CD4-positive, alpha-beta memory T cell (primary cell): ENCODE measurements at places on chromosomes 2 and 18. TPM values are rescaled to one million over a fixed set of nuclear protein-coding genes. Genes with fewer than 3 reads are reported as not detected.

OTX1 gene
- total RNA-seq = not detected

REG3G gene
- not detected for total RNA-seq

ZNF512 gene
- total RNA-seq = 66.2 TPM

ASPRV1 gene
- 2.0 TPM for total RNA-seq

LIPG gene
- total RNA-seq = not detected

DGKD gene
- 129 TPM for total RNA-seq

RNF144A gene
- 34.3 TPM for total RNA-seq

ARID5A gene
- 80.0 TPM for total RNA-seq

TMEM198 gene
- total RNA-seq = 0.76 TPM

PHOSPHO2 gene
- total RNA-seq = 7.4 TPM

IL18RAP gene
- 6.5 TPM for total RNA-seq

- H3K4me3 ChIP-seq = no peak overlapping the region
- no peak overlapping the region for H3K27ac ChIP-seq
- H3K4me1 ChIP-seq = no peaks in the 10 kb centered on the region
- peaks cover 4% of the 10 kb centered on the region for H3K36me3 ChIP-seq
- DNase-seq = no peak
Measured at GRCh38 chr2:23850564-23851256, 76.2 kb downstream of the ATAD2B start.

DNA sequence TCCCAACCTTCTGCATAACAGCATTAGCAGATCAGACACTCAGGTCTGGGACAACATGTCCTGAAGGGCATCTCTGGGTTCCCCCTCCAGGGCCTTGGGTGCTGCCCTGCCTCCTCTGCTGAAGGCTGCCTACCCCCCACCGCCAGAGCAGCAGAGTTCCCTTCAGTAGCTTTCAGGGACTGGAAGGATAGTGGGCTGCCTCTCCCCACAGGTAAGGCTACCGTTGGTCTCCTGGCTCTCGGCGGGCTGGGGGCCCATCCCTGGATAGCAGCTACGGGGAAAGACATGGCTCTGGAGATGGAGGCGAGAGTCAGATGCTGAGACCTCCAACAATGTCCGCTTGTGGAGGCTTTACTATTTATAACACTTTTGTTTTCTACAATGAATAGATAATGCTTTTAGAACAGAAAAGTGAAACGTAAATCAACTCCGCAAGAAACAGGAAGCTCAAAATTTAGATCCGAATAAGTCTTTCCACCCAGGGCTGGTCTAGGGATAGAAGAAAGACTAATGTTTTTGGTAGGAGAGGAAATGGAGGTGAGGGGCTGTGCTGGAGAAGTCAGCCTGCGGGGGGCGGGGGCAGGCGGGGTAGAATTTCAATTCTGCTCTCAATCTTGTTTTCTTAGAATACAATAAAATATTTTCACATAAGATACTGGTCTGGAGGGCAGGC is 58.4 kb downstream of the ARL4C start:
- H3K4me3 ChIP-seq = no peak overlapping the region
- H3K27me3 ChIP-seq = no peaks in the 10 kb centered on the region
- H3K36me3 ChIP-seq = no peaks in the 10 kb centered on the region
- H3K27ac ChIP-seq = no peak overlapping the region

- H3K27me3 ChIP-seq = no peaks in the 10 kb centered on the region
- H3K27ac ChIP-seq = no peak overlapping the region
- DNase-seq = no peak
- no peaks in the 10 kb centered on the region for H3K36me3 ChIP-seq
- no peak overlapping the region for H3K4me3 ChIP-seq
Measured at GRCh38 chr2:3287896-3288295, 89.7 kb downstream of the EIPR1 start.

DNA sequence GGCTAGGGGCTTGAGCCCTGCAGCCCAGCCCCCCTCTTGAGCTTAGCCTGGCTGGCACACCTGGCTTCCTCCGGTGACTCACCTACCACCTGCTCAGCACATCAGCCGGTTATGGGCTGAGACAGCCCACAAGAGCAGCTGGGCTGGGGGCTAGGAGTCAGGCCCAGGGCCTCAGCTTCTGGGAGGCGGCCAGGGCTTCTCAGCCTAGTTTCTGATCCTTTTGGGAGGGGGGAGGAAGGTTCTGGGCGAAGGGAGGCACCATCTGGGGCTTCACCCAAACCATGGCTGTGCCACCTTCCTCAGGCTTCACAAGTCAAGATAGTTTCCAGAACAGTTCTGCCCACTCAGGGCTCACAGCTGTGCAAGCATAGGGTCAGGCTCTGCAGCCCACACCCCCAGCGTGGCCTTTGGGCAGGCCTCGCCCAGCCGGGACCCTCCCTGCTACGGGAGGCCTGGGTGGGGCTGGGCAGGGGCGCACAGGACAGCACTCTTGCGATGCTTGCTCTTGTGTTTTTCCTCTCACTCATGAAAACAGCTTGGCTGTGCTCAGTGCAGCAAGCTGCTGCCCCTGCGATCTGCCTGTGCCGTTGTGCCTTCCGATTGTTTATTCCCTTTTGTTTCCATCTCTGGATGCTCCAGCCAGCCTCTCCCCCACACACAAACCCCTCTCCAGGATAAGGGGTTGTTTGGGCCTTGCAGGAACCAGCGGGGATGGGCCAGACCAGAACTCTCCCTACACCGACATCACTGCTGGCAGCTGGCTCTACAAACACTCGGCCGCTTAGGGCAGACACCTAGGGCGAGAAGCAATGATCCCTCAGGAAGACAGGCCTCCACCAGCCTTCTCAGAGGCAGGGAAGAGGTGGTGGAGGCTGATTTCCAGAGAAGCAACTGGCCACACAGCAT is 26.1 kb upstream of the SEMA4C start:
- no peak overlapping the region for H3K27ac ChIP-seq
- no peak overlapping the region for H3K4me3 ChIP-seq
- no peaks in the 10 kb centered on the region for H3K27me3 ChIP-seq
- no peak for DNase-seq

DNA sequence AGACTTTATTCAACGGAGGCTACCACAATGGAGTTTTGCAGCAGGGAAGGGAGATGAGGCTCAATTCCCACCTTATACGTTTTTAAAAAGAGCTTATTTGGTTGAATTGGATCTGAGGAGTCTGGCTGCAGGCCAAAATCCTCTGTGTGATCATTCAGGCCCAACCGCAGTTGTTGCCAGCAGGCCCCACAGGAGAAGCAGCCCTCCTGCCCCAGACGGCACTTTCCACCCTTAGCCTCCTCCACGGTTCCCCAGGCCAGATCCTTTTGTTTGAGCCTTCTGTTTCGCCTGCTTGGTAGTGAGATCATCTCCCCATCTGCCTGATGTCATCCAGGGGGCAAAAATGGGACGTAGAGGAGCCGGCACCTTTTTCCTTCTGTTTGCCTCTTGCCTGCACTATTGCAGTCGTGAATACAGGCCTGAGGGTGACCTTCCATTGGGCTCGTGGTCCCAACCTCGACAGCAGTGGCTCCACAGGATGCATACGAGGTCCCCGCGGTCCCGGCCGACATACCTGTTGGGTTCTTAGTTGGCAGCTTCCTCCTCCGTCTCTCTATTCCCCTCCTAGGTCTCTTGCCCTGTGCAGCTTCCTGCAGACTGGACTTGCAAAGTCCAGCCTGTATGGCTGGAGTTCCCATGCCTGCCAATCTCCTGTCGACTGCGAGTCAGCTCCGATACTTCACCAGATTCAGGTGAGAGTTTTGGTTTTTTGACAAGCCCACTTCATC is 9.3 kb upstream of the GPR35 start:
- no peaks in the 10 kb centered on the region for H3K27me3 ChIP-seq
- no peak overlapping the region for H3K4me3 ChIP-seq
- H3K4me1 ChIP-seq = peaks cover 29% of the 10 kb centered on the region
- H3K27ac ChIP-seq = no peak overlapping the region
- DNase-seq = no peak

GRCh38 chr2:8168022-8168717 is 513.7 kb upstream of the ID2 start:
- H3K4me3 ChIP-seq = no peak overlapping the region
- H3K36me3 ChIP-seq = no peaks in the 10 kb centered on the region
- no peak overlapping the region for H3K27ac ChIP-seq
- H3K27me3 ChIP-seq = no peaks in the 10 kb centered on the region

GRCh38 chr2:45131587-45131986 is 122.3 kb upstream of the SIX2 start:
- no peaks in the 10 kb centered on the region for H3K4me1 ChIP-seq
- H3K36me3 ChIP-seq = no peaks in the 10 kb centered on the region
- H3K27ac ChIP-seq = no peak overlapping the region
- H3K4me3 ChIP-seq = no peak overlapping the region
- H3K27me3 ChIP-seq = peaks cover 3% of the 10 kb centered on the region
- DNase-seq = no peak

- no peak for DNase-seq
- H3K27me3 ChIP-seq = peaks cover under 1% of the 10 kb centered on the region
- no peak overlapping the region for H3K4me3 ChIP-seq
- H3K36me3 ChIP-seq = no peaks in the 10 kb centered on the region
Measured at GRCh38 chr18:59400407-59400806, 41.3 kb upstream of the LMAN1 start.

DNA sequence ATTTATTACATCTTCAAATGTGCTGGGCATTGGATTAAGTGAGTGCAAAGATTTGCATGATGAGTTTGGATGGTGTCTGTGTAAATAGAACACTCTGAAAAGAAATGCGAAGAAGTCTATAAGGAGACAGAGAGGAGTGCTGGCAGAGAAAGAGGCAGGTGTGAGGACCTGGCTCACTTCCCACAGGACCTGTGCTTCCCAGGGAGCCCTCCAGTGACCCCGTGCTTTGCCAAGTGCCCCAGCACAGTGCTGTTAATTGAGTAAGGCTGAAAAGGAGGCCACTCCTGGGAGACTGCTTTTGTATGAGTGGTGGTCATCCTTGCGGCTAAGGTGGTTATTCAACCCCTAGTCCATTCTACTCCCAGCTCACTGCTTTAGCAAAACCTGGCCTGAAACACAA is 230.8 kb downstream of the OSR1 start:
- no peak for DNase-seq
- H3K4me1 ChIP-seq = no peaks in the 10 kb centered on the region
- no peak overlapping the region for H3K27ac ChIP-seq

DNA sequence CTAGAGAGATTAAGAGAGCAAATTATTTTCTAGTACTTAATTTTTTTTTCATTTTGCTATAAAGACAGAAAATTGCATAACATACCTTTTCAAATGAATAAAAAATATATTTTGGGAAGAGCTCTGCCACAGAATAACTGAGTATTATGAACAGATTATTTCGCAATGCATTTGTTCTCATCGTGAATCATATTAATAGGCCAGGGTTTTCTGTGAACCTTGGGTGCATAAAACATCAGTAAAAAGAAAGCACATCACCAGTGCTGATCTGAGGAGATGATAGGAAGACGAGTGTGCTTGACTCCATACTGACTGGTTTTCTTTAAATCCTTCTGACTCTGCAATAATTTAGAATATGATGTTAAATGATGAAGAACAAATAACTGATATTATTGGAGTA is 409.1 kb downstream of the CPS1 start:
- H3K4me1 ChIP-seq = no peaks in the 10 kb centered on the region
- no peak overlapping the region for H3K27ac ChIP-seq
- H3K4me3 ChIP-seq = no peak overlapping the region

- no peak overlapping the region for H3K4me3 ChIP-seq
- no peak overlapping the region for H3K27ac ChIP-seq
- no peaks in the 10 kb centered on the region for H3K36me3 ChIP-seq
- H3K4me1 ChIP-seq = no peaks in the 10 kb centered on the region
- no peaks in the 10 kb centered on the region for H3K27me3 ChIP-seq
Measured at GRCh38 chr2:184566716-184567115, 31.6 kb upstream of the ZNF804A start.

- no peak overlapping the region for H3K27ac ChIP-seq
- no peaks in the 10 kb centered on the region for H3K27me3 ChIP-seq
- H3K4me1 ChIP-seq = no peaks in the 10 kb centered on the region
- H3K36me3 ChIP-seq = no peaks in the 10 kb centered on the region
- no peak overlapping the region for H3K4me3 ChIP-seq
- DNase-seq = peak; percentile 23
Measured at GRCh38 chr2:129936334-129936934, 43.0 kb upstream of the RAB6C start.

DNA sequence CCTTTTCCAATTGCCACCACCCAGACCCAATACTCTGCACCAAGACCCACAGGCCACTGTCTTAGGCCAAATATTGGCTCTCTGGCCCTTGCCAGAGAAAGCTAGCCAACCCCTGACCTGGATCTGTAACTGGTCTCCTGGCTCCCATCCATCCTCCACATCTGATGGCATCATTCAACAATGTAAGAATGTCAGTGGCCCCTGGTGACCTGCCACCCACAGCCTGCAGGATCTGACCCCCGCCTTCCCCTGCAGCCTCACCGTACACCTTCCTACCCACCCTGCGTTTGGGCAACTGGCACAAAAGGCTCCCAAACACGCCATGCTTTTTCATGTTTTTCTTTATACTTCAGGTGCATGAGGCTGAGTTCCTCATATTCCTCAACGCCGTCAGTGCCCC is 60.0 kb upstream of the ASAP2 start:
- H3K4me3 ChIP-seq = no peak overlapping the region
- H3K4me1 ChIP-seq = peaks cover 5% of the 10 kb centered on the region
- H3K27me3 ChIP-seq = peaks cover 4% of the 10 kb centered on the region

DNA sequence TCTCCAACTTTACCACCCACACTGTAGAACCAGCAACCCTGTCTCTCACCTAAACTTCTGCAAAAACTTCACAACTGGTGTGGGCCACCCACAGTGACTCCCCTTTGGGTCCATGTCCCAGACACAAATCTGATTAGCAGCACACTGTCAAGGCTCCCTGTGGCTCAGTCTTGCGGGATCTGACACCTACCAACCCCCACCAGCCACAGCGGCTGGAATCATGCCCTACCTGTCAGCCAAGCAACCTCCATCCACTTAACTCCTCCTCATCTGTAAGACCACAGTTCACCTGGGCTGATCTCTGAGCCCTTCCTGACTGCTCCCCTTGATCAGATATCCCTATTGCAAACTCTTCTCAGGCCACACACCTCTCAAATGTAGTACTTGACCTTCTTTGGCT is 14.6 kb downstream of the TCF4 start:
- no peaks in the 10 kb centered on the region for H3K4me1 ChIP-seq
- DNase-seq = no peak
- no peaks in the 10 kb centered on the region for H3K36me3 ChIP-seq
- H3K27me3 ChIP-seq = no peaks in the 10 kb centered on the region

GRCh38 chr2:39667886-39668276 is 2.2 kb downstream of the TMEM178A start:
- no peaks in the 10 kb centered on the region for H3K4me1 ChIP-seq
- no peak overlapping the region for H3K27ac ChIP-seq
- no peak overlapping the region for H3K4me3 ChIP-seq

DNA sequence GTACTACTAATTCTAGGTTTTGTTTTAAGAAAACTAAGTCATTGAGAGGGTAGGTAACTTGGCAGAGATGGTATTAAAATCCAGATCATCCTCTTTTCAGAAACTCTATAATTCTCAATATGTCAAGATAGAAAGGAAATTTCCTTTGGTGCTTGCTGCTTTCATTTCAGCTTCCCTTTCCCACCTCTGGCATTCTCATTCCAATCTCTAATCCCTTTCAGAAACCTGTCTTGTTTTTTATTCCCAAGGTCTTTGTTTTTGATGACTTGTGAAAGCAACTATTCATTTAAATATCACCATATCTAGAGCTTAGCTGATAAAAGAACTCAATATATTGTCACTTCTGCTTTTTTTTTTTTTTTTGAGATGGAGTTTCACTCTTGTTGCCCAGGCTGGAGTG is 242.8 kb upstream of the LRRTM1 start:
- no peaks in the 10 kb centered on the region for H3K4me1 ChIP-seq
- no peak overlapping the region for H3K27ac ChIP-seq
- no peak overlapping the region for H3K4me3 ChIP-seq
- DNase-seq = no peak
